ELF-1 (cell line): ENCODE measurements at places on chromosomes 3 and 15.

DNA sequence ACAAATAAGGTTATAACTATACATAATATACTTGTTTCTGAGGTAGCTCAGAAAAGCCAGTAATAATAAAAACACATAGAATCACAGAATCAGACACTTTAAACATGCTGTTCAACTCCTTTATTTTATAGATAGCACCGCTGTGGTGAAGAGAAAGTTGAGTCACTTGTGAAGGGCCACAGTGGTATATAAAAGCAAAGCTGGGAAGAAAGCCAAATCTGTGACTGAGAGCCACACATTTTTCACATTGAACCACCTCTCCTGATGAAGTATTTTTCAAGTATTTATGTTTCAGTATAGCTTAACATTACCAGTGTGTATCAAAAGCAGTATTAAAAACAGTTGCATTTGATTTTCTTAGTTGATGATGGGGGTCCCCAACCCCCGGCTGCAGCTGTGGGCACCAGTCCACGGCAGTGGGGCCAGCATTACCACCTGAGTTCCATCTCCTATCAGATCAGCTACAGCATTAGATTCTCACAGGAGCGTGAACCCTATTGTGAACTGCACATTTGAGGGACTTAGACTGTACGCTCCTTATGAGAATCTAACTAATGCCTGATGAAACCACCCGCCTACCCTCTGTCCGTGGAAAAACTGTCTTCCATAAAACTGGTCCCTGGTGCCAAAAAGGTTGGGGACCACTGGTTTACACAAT lies 46.2 kb downstream of the TBL1XR1 start:
- no peak for DNase-seq

DNA sequence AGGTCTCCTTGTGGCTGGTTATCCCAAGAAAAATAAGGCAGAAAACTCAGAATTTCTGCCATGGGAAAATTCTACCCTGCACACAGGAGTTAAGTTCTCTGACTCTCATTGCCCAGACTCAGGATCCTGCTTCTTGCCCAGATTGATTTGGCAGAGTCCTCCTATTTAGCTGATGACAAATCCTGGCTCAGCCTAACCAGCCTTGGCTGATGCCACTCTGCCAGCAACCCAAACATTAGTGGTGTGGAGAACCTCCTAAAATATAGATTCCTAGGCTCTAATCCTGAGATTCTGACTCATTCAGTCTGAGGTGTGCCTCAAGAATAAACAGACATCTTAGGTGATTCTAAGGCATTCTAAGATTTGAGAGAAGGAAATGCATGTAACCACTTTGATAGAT lies 60.5 kb upstream of the ACTC1 start:
- DNase-seq, result no peak

DNA sequence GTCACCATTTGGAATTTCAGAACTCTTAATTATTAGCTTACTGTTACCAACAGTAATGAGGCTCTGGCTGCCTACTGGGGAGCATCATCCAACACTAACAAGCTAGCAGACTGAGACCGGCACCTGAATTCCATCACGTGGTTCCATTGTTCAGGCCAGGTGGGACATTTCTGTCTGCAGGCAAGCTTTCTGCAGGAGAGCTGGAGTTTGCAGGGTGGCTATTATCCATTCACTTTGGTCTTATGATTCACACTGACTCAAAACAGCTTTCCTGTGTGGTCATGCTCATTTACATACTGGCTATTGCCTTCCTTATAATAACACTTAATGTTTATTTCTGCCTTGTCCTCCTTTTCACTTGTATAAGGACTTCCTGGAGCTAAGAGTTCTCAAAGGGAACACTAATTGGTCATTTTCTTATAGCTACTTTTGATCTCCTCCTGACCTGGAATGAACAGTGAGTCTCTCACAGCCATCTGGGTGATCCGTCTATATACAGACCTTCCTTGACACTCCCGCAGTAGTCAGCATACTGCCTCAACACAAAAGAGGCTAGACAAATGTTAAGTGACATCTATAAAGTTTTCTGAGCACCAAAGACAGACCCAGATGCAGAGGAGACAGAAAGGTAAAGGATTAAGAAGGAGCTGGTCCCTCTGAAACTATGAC lies 695.4 kb downstream of the FHIT start:
- peak; percentile 53 for DNase-seq

DNA sequence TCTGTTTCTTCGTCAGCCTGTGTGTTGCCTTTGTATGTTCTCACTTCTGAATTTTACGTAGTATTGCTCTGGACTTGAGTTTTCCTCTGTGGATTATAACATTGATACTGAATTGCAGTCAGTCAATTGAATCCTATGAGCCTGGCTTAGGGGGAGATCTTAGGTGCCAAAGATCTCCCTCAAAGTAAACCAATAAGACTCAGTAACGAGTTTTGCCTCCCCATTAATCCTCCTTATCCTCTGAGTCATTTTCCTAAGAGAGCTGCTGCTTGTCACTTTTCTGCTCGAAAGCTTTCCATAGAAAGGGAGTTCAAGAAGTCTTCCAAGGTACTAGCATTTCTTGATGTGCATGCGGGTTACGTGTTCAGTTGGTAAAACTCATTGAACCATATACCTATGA lies 126.4 kb downstream of the CHDH start:
- no peak for DNase-seq

- DNase-seq, result no peak
Measured at GRCh38 chr3:193330555-193331204, 47.9 kb downstream of the ATP13A5 start.

GRCh38 chr15:98778263-98778959 lies 130.1 kb downstream of the IGF1R start:
- DNase-seq, result no peak

- DNase-seq, result no peak
Measured at GRCh38 chr3:197809356-197810020, 18.4 kb downstream of the LRCH3 start.

GRCh38 chr3:177195242-177195991 lies 1.9 kb downstream of the TBL1XR1 start:
- DNase-seq, result no peak

- DNase-seq, result no peak
Measured at GRCh38 chr3:66555214-66555844, 54.5 kb upstream of the LRIG1 start.

GRCh38 chr3:187293516-187294430 lies 2.2 kb upstream of the MASP1 start:
- no peak for DNase-seq

DNA sequence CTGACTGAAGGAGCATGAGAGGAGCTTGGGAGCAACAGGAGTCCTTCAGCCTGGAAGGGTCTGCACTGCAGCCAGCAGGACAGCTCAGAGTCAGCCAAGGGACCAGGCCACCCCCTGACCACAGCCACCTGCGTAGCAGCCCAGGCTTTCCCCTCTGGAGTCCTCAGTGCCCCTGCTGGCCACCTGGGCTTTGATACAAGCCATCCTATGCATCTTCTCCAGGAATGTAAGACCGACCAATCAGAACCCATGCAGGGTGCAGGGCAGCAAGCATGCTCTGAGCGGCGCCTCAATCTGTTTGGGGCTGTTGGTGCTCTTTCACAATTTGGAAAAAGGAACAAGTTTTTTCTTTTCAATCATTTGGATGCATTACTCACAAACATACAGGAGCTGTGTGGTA lies 52.0 kb downstream of the DZIP1L start:
- DNase-seq, result no peak

GRCh38 chr15:38080651-38081275 lies 146.3 kb downstream of the TMCO5A start:
- DNase-seq, result no peak

- DNase-seq, result no peak
Measured at GRCh38 chr3:33926998-33927605, 128.7 kb downstream of the PDCD6IP start.

DNA sequence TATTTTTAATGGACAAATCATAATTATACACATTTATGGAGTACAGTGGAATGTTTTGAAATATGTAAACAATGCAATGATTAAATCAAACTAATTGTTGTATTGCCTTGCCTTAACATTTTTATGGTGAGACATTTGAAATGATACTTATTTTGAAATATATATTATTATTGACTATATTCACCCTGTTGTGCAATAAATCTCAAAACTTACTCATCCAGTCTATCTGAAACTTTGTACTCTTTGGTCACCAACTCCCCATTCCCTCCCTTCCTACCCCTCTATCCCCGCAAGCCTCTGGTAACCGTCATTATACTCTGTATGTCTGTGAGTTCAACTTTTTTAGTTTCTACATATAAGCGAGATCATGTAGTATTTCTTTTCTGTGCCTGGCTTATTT lies 74.7 kb upstream of the GOLGA6B start:
- DNase-seq, result no peak

DNA sequence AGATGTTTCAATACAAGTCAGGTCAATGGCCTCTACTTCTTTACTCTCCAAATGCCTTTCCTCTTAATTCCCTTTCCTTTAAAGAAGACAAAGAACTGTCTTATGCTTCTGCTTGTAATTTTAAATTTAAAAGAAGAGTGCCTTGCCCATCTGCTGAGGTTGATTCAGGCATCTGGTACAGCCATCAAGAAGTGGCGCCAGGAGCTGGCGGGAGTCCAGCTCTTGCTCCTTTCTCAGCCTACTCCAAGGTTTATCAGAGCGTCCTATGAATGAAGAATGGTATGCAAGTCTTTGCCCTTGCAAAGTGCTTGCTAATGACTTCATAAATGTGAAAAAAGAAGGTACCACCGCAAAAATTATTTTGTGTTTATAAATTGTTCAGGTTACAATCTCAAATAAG lies 294.6 kb upstream of the TGFBR2 start:
- no peak for DNase-seq

- no peak for DNase-seq
Measured at GRCh38 chr3:188242436-188243123, 88.6 kb downstream of the LPP start.

- DNase-seq, result peak; percentile 37
Measured at GRCh38 chr3:99114565-99115291, 213.2 kb upstream of the DCBLD2 start.

DNA sequence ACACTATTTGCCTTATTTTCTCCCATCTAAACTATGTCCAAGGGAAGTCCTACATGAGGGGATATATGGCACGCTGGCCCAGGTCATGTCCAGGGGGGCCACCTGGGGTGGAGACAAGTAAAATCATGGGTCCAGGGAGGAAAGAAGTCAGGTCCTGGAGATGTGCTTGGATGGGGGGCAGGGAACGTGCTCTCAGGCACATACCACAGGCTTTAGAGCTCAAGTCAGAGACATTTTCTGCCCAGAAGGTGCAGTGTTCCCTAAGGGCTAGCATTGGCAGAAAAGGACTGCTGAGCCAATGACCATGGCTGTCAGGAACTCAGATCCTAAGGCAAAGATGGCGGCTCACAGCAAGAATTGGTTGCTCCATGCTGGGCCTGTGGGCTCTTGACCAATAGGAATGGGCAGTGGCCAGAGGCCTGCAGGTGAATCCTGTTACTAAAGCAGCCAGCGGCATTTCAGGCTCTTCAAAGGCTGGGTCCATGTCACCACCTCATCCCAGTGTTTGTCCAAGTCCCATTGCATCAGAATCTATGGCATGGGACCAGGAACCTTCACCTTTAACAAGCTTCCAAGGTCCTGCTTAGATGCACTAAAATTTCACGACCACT lies 175.0 kb downstream of the RPLP1 start:
- DNase-seq, result no peak

- DNase-seq, result peak; percentile 22
Measured at GRCh38 chr3:9226326-9226725, 23.1 kb downstream of the SRGAP3 start.

DNA sequence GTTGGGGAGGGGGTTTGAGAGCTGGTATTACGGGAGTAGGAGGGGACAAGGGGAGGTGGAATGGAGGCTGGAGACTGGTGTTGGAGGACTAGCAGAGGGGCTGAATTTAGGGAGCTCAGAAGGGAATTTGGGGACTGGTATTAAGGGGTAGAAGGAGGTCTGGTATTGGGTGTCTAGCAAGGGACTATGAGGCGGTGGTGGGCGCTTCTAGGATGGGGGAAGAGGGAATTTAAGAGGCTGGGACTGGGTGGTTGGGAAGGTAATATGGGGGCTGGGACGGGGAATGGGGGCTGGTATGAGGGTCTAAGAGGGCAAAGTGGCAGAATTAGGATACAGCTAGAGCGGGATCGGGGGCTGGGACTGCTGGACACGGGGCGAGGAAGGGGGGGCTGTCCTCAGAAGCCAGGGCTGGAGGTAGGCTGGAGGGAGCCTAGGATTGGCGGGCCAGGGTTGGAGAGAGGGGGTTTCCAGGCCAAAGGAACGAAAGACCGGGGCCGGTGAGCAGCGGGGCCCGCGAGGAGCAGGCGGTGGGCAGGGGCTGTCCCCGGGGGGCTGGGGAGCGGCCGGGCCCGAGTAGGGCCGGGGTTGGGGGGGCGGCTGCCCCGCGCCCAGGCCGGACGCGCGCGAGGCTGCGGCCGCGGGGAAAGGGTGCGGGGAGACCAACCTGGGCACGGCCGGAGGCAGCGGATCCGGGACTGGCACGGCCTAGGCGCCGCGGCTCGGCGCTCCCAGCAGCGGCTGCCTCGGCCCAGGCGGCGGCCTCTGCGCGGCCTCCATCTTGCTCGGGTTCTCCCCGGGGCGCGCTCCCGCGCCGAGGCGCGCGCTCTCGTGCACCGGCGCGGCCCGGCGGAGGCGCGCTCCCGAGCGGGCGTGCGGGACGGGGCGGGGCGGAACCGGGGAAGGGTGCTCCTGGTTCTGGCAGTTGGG lies at the start of gene LHFPL4:
TSS of gene LHFPL4 (minus strand) at position 802 of the 927 bp plus-strand sequence. CDS start 1,143 bp downstream, outside the sequence.
- DNase-seq, result peak; percentile 19

- peak; percentile 58 for DNase-seq
Measured at GRCh38 chr15:63600001-63600615, 2.9 kb downstream of the FBXL22 start.

GRCh38 chr3:134357914-134358811 lies 16.1 kb downstream of the AMOTL2 start:
- peak; percentile 96 for DNase-seq

DNA sequence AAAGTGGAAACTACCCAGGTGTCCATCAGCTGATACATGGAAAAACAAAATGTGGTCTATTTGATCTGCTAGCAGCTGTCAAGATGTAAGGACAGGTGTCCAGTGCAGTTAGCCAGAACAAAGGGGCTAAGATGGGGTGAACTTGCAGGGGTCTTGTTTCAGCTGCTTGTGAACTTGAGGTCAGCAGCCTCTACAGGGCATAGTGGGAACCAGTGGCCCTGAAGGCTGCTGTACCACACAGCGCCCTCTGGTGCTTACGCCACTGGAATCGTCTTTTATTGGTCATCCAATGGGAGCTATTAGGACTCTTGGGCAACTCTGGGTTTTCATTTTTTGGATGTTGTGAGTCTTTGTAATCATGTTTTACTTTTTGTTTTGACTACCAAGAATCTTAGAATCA lies 62.2 kb upstream of the CTSH start:
- peak; percentile 75 for DNase-seq

GRCh38 chr3:10999221-11000107 lies 6.9 kb downstream of the SLC6A1 start:
- no peak for DNase-seq

DNA sequence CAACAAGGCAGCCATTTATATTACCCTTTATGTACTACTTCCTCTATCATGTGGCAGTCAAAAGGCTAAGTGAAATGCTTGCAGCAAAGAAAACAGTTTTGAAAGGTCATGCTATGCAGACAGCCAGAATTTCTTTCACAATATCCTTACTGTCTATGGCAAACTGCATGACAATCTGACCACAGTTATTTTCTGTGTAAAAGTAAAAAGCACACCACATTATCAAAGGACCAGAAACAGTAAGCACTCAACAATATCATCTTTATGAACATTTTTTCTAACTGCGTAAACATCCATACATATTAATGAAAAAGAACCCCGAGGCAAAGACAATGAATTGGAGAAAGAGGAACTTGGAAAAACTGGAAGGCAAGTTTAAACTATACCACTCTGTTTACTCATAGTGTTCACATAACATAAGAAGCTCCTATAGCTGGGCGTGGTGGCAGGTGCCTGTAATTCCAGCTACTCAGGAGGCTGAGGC lies 47.9 kb downstream of the PIK3CB start:
- no peak for DNase-seq

GRCh38 chr3:27239951-27240350 lies 129.2 kb downstream of the NEK10 start:
- no peak for DNase-seq
